Right atrium auricular region (tissue), 2 donors: ENCODE measurements at places on chromosomes 11 and 22.

- DNase-seq, result no peak
These were observed 160.5 kb upstream of the TTC12 start for GRCh38 chr11:113153847-113154246.

DNA sequence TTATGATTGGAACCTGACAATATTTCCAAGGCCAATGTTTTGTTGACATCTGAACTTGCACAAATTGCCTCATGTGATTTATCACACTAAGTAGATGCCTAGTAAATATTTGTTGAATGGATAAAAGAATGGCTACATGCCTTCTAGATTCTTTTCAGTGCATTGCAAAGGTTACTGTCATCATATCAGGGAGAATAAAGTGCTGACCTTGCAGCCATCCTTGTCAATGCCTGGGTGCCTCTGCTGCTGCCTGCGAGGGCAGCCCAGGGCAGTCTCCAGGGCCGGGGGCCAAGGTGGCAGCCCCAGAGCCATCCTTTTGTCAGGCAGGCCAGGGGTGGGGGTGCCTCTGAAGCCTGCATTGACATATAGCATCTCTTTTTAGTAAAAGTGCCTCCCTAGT lies 325.6 kb upstream of the MTNR1B start:
- no peak for DNase-seq

DNA sequence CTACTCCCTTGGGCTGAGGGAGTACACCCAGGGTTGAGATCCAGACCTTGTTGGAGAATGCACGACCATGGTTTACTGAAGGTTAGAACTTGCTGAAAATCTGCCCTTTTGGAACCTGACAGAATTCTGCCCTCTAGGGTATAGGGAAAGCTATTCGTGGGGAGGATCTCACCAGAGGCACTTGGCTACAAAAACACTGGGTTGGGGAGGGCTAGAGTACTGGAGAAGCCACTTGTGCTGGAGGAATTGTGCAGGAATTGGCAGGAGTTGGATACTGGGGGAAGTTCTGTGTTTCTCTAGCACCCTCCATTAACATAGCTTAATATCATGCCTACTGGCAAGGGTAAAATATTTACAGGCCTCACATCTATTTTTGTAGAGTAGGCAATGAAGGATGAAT lies 55.8 kb downstream of the PPME1 start:
- DNase-seq, result no peak

DNA sequence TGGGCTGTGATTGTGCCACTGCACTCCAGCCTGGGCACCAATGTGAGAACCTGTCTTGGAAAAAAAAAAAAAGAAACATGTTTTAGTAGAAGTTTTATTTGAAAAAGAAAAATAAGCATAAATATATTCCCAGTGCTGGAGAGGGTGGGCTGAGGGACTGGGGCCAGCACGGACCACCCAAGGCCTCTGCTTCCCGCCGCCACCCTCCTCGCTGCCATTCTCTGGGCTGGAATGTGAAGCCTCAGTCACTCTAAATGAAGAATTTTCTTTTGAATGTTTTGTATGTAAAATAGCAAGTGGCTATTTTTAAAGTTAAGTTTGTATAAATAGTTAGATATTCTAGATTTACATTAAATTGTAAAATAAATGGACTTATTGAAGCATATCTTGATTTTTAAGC lies 5.1 kb upstream of the TRMU start:
- no peak for DNase-seq
